ENCODE measurements at places on chromosomes 3 and 15.

GRCh38 chr15:72169236-72169920 is 28.2 kb downstream of the GRAMD2A start:
- DNase-seq, result no peak

DNA sequence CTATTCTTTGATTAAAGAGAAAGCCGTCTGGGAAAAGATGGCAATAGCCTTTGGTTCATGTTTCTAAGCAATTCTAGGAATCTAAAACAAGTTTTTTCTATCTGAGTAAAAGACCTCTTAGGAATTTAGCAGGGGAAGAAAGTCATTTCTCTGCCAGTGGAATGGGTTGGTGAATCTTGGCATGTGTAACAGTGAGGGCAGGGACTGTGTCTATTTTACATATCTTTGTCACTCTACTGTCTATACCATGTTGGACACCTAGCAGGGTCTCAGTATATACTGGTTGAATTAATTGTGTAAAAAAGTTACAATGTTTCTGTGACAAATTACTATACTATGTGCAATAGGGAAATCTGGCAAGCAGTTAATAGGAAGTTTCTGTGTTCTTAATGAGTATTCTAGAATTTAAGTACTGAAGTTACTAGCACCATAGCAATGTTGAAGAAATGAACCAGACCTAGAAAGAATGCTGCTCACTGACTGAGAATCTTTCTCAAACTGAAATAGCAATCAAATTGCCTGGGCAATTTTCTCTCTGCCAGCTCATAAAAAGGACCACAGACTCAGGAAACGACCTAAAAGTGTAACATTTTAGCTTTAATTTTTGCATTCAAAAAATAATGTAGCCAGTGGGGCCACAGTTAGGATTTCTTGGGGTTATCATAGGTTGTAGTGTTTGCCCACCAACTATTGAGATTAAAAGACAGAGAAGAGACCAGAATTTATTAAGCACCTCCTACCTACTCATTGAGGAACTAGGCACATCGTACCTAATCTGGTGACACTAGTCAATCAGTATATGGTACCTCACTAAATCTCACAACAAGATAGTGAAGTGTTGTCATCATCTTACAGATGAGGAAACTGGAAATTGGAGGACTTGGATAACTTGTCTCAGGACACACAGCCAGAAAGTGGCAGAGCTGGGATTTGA is 56.2 kb upstream of the LEKR1 start:
- no peak for DNase-seq

DNA sequence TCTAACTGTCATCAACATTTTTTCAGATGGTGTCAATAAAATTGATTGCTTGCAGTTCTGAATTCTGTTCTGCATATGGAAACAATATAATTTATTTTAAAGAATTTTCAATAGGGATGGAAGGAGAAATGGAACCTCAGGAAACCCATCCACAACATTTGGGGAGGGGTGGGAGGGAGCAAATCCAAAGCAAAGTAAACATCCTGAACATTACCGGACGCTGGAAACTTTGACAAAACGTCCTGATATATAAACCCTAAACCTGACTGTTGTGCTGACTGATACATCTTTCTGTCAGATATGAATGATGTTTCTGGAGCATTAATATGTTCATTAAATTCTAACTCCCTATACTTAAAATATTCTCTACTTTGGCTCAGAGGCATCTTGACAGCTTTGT is 479.0 kb downstream of the FOXP1 start:
- DNase-seq, result no peak

DNA sequence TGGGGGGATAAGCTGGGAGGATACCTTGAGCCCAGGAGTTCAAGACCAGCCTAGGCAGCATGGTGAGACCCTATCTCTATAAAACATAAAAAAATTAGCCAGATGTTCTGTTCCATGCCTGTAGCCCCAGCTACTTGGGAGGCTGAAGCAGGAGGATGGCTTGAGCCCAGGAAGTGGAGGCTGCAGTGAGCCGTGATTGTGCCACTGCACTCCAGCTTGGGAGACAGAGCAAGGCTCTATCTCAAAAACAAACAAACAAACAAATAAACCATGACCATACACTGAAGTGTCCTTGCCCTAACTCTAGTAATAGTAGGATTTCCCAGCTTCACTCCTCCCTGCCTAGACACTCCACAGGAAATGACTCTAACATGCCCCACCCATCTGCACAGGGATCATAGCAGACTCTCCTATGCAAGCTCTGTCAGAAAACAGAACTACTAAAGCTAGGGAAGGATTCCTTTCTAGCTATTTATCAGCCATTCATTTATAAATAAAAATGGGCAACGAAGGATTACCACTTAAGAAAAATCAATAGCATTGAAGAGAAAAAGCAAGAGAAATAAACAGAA is 4.6 kb downstream of the ERICH6 start:
- DNase-seq, result no peak

DNA sequence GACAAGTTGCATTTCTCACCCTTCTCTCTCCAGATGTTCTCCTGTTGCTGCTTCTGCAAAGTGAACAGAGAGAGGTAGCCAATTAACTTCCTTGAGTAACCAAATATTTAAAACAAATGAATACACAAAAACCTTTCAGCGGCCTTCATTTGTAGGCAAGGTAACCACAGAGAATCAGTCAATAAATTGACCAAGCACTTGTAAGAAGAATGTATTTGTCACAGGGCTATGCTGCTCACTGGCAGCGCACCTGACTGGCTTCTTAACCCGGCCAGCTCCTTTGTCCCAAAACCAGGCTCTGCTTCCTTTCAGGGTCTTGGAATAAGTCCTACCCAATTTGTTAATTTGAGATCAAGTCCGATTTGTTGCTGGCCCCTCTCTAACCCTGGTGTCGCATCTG is 43.5 kb upstream of the STXBP5L start:
- DNase-seq, result no peak
